ENCODE measurements at places on chromosomes 12 and 14.
A peak's percentile ranks its signal among the peaks of the same experiment; 100 is the strongest.

DNA sequence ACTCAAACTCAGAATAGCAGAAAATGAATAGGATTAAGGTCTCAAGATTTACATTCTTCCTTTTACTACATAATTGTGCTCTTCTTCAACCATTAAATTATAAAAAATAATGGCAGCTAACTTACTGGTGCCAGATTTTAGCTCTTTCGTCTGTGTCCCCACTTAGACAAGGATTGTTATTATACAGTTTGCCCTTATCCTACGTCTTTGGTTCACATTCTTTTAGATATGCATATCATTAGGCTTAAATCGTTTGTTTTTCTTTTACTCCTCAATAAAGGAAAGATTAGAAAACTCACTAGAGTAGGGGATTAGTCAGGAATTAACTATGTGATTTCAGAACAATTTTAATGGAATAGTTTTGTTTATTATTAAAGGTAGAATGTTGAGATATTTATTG, 129.6 kb upstream of the GARIN2 start:
- DNase-seq = no peak

GRCh38 chr12:53461591-53461990, 9.7 kb downstream of the PCBP2 start:
- DNase-seq = no peak

GRCh38 chr12:111081600-111081999, 161.2 kb upstream of the MYL2 start:
- DNase-seq = no peak

DNA sequence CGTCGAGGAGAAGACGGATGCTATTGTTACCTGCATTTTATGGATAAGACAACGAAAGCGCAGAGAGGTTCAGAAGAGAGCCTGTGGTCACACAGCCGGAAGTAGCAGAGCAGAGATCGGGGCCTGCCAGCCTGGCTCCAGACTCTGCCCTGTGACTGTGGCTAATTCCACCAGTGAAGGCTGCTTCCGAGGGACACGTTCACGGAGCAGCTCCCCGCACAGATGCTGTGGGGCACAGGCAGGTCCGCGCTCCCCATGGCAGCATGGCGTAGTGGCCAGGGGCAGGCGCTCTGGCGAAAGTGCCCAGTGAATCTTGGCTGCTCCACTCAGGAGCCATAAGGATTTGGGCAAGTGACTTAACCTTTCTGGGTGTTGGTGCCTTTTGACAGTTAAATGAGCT, 9.8 kb downstream of the RIMBP2 start:
- DNase-seq = no peak

GRCh38 chr14:37443461-37443860, 151.6 kb downstream of the FOXA1 start:
- no peak for DNase-seq

DNA sequence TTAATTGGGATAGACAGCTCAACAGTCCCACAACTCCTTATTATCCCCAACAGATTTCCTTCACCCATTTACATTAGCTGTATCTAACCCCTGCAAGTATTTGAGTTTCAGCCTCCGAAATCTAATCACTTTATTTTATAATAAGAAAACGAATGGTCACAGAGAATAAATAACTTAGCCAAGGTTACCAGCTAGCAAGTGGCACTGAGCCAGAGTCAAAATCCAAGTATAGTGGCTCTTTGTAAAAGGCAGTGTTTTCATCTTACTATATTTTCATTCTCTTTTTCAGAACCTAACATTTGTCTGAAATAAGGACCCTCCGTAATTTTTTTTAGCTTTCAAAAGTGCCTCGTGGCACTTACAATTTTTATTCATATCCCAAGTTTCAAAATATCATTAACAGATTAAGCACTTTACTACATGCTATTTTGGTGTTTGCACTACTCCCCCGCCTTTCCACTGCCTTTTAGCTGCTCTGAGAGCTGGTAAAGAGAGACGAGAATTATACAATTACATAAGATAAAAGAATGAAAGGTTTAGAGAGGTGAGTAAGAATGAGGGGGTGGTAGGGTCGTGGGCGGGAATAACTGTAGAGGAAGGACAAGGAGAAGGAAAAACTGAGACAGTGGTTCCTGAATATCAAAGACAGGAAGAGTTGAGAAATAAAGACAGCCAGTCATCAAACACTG, 3.7 kb upstream of the USP15 start:
- DNase-seq = peak; percentile 43

DNA sequence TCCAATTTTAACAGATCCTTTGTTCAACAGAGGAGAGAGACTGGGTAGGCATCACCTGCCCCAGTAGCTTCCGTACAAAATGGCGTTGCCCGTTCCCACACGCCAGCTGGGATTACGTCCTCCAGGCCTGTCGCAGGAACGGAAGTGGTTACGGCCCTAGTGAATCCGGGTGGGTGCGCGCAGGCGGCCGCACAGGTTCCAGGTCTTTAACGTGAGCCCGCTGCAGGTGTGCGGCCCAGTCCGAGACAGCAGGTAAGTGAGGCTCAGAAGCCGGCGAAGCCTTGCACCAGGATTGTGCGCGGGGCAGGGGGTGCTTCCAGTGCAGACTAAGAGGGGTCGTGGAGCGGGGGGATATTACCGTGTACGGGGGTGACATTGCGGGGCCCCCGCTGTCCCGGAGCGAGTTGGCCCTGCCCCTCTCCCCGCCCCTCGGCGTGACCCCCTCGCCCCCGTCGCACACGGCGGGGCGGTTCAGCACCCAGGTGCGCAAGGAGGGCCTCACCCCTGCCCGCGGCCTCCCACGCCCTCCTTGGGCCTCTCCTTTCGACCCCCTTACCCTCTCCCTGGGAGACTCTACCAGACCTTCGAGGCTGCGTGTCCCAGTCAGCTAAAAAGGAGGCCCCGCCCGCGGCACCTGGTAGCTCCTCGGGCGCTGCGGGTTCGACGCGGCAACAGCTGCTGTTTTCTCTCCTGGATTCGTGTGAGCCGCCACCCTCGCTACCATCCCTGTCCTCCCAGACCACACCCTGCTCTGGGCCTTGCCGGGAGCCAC, at the start of gene EXD2:
EXD2 (plus strand) TSS at position 159 of the 772 bp plus-strand sequence. CDS start 17,973 bp downstream, outside the sequence.
- peak; percentile 18 for DNase-seq

DNA sequence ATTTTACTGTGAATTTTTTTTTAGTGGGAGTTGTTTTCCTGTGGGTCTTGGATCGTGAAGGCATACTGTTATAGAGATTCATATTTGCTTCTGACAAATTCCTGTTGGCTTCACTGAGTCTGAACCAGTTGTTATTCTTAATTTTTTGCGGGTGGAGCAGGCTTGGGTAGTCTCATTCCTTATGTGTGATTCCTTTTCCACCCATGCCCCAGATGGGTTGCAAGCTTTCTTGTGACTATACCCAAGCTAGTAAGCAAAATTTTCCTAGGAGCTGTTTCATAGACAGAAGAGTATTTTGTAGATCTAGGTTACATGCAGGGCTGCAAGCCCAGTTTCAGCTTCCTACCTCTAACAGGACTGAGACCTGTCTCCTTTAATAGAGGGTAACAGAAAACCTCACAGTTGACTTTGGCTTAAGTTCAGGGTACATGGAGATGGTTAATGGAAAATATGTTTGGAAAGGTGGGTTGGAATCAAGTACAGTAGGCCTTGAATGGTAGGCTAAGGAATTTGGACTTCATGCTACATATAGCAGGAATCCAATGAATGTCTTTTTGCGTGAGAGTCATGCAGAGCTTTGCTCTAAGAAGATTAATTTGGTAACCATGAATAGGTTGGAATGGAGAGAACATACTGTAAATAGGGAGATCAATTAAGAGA, 29.0 kb downstream of the TRMT5 start:
- DNase-seq = no peak

GRCh38 chr14:82251494-82251893, 717.8 kb upstream of the SEL1L start:
- DNase-seq = no peak

- no peak for DNase-seq
Observed at GRCh38 chr12:39352471-39353017, 90.4 kb downstream of the KIF21A start.

- DNase-seq = no peak
Observed at GRCh38 chr12:110351119-110351518, 52.4 kb downstream of the ANAPC7 start.

DNA sequence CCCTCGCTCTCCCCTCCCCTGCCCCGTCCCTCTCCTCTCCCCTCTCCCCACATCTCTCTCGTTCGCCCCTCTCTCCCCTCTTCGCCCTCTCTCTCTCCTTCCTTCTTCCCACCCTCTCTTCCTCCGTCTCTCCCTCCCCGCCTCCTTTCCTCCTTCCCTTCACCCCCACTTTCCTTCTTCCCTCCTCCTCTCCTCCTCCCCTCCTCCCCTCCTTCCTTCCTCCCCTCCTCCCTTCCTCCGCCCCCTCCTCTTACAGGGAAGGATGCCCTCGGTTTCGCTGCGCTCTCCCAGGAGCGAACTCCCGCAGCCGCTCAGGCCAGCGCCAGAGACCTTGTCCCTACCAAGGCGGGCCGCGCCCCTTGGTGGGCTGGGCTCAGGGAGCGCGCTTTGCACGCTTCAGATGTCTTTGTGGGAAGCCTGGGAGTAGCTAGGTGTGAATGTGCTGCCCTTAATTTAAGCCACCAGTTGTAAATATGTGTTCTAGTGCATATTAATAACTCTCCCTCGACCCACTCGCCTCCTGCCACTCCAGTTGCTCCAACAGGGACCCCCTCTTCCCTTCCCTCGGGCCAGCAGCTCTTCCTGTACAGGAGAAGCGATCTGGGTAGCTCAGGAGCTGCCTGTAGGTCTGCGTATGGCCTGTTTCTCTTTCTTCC, 13.3 kb upstream of the MAP3K9 start:
- no peak for DNase-seq

- DNase-seq = no peak
Observed at GRCh38 chr12:119383206-119383605, 48.7 kb downstream of the CCDC60 start.

- DNase-seq = no peak
Observed at GRCh38 chr14:92387578-92387977, 64.6 kb downstream of the SLC24A4 start.

- DNase-seq = no peak
Observed at GRCh38 chr12:120640861-120641833, 721 bp downstream of the CABP1 start.

- DNase-seq = no peak
Observed at GRCh38 chr12:126994599-126994998, 1272.4 kb upstream of the TMEM132C start.

- DNase-seq = no peak
Observed at GRCh38 chr14:58491593-58491992, 64.1 kb downstream of the KIAA0586 start.

DNA sequence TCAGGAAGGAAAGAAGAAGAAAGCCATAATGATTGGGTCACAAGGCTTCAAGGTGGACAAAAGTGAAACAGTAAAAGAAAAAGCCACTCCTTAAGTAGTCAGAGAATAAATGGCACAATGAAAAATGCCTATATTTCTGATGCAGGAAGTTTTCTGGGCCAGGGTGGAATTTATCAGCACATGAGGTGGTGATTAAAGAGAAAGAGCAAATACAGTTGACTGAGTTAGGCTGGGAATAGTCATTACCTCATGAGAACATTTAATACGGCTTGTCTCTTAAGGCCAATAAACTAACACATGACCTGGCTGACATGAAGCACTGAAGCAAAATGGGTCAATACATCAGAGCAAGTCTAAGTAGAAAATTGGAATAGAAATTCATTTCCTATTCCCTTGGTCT, 499.7 kb downstream of the TMTC2 start:
- DNase-seq = no peak

DNA sequence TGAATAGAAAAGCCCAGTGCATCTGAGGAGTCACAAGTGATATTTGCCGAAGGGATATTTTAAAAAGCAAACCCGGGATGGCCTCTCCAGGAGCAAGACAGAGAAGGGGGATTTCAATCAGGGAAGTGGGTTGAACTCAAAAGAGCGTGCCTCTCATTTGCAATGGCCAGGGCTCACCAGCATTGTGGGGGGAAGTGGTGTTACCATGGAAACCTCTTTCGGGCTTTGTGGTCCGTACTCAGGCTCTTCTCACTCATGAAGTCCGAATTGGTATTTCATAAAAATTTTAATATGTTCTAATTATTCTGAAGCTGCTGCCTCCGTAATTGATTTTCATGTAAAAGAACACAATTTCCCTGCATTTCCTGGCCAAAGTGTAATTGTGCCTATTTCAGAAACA, 79.8 kb downstream of the SLC15A4 start:
- no peak for DNase-seq

- no peak for DNase-seq
Observed at GRCh38 chr14:61749264-61749663, 13.0 kb upstream of the SNAPC1 start.

DNA sequence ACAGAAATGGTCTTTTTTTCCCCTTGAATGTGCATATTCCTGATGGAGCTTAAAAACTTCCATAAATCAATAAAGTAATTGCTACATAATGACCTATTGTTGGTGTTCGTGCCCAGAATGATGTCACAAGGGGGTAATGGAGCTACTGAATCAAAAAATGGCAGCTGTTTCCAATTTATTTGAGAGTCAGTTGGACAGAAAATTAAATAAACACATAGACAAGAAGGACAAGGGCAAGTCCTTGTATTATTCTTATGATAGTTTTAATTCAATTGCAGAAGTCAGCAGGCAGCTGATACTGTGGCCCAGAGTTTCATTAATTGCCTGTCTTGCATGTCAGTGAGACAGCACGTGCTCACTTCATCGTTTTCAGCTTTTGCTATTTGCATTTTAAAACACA, 473.5 kb downstream of the ETNK1 start:
- DNase-seq = no peak

DNA sequence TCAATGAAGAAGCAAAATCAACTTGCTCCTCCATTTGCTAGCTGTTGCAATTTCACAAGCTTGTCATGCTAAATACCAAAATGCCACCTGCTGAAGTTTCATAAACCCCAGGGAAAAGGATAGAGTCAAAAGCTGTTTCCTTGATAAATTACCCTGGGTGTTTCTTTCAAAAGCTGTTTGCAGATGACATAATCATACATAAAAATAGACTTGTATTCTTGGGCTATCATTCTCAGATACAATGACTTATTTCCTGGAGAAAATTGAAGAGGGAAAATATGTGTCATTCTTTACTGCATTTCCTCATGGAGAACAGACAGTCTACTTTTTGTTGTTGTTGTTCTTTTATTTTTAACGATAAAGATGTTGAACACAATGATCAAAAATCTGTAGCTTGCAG, 119.2 kb downstream of the GALC start:
- DNase-seq = no peak

All from activated CD8-positive, alpha-beta memory T cell treated with anti-CD3 and anti-CD28 coated beads for 4 hours (primary cell).